NCI-H1436 treated with DMSO at 0.1 percent for 48 hours (cell line): ENCODE measurements at places on chromosomes 11 and 22.

GRCh38 chr11:126495281-126496220 lies 140.1 kb downstream of the ST3GAL4 start:
- no peak for DNase-seq

- no peak for DNase-seq
Measured at GRCh38 chr11:48017831-48018527, 37.6 kb downstream of the PTPRJ start.

- no peak for DNase-seq
Measured at GRCh38 chr11:68690671-68691401, 6.5 kb downstream of the GAL start.

DNA sequence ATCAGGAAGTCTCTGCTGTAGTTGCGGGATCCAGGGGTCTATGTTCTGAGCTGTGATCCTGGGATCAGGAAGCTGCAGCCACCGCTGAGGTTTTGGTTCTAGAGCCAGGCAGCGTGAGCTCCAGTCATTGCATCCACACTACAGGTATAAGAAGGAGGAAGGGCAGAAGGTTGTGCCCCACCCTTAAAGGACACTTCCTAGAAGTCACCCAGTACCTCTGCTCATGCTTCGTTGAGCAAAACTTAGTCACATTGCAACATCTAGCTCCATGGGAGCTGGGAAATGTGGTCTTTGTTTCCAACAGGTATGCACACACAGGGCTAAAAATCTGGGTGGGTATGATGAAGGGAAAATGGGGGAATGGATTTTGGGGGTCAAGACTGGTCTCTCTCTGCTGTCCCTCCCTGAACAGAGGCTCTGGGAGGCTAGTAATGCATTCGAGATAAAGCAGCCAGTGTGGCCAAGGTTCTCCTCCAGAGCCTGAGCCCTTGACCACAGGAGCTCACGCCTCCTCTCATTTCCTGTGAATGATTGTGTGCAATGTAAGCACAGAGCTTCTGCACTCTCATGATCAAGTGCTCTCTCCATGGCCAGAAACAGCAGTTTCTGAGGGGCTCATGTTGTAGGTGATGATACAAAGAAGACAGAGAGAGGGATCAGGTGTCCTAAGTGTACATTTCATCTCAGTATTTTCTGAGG lies 86.8 kb upstream of the OR4B1 start:
- no peak for DNase-seq

DNA sequence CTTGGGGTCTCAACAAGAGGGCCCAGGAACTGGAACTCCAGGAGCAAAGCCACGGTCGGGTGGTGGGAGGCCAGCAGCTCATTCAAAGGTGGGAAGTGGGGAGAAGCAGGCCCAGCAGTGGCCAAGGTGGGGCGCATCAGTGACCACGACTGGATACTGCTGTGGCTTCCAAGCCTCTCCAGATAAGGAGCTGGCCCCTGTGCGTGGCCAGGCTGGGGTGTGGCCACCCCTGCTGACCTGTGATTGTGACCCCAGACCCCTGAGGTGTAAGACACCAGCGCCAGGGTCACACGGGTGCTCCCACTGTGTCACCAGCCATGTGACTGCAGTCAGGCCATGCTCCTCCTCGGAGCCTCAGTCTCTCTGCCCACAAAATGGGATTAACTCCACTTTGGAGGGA lies 20.3 kb downstream of the A4GALT start:
- no peak for DNase-seq

DNA sequence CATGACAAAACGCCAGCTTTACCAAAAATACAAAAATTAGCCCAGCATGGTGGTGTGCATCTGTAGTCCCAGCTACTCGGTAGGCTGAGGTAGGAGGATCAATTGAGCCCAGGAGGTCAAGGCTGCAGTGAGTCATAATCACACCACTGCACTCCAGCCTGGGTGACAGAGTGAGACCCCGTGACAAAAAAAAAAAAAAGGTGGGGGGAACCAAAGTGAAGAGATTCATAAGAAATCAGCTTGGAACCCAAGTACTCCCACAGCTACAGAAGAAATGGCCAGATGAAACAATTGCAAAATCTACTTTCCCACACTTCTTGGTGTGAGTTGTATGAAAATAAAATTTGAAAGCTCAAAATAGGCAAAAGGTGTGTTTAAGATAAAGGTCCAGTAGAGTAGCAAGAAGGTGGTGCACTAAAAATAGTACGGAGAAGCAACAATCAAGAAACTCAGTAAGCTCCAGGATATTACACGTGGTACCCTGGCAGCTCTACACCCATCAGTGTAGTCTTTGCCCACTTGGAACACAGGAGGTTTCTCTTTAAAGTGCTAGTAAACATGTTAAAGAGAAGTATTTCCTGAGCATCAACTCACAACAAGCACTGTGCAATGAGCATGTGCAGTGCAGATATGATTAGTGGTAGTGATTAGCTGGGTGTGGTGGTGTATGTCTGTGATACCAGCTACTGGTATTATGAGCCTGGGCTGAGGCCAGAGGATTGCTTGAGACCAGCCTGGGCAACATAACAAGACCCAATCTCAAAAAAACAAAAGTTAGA lies 5.3 kb downstream of the HARBI1 start:
- DNase-seq = no peak

GRCh38 chr11:93652679-93653078 lies 8.8 kb upstream of the CEP295 start:
- no peak for DNase-seq

DNA sequence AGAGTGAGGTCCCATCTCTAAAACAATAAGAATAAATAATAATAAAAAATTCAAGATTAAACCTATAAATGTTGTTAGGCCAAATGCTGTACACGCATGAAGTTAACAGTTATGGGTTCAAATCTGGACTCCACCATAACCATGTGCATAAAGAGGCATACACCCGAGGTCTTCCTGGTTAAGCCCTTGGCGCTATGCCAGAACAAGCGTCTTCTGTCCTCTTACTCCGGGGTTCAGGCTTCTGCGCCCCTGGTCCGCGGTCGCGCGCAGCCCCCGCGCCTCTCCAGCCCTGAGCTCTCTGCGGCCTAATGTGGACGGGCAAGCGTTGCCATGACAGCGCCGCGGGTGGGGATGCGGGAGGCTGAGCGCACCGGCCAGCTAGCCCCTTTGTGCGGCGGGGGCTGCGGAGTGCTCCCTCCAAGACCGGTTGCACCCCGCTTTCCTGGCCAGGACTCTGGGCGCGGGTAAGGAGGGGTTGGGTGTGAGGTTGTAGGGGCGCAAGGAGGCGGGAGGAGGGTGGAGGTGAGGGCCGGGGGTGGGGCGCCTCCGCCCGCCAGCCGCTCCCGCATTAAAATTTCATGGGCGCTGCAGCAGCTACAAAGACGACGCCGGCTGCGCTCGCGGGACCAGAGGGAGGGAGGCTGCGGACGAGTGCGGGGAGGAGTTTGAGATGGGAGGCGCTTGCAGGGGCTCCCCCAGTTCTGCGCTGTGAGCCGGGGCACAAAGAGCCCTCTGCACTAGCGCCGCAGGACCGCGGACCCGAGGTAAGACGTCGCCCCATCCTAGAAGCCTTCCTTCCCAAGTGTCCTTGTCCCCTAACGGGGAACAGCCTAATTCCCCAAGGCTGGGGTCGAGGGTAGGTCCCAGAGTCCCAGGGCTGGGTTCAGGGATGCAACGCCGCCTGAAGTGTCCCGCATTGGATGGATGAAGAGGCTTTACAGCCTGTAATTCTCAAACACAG lies at the start of gene MIAT:
TSS of gene MIAT (plus strand) at position 698 of the 961 bp plus-strand sequence.
- no peak for DNase-seq

DNA sequence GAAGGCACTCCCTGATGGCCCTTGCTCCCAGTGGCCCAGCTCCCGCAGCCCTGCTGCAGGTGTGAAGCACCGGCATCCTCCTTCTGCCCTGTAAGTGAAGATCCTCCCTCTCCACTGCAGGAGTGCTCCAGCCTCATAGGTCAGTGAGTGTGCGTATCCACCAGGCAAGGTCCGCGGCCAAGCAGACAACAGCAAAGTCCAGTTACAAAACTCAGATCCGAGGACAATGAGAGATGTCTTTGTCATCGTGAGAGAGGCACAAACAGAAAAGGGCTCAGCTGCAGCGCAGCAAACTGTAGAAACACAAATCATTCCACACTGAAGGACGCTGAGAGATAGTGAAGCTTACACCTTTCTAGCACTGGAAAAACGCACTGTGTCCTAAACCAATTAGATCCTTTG lies 46.1 kb downstream of the MYH9 start:
- DNase-seq = no peak

DNA sequence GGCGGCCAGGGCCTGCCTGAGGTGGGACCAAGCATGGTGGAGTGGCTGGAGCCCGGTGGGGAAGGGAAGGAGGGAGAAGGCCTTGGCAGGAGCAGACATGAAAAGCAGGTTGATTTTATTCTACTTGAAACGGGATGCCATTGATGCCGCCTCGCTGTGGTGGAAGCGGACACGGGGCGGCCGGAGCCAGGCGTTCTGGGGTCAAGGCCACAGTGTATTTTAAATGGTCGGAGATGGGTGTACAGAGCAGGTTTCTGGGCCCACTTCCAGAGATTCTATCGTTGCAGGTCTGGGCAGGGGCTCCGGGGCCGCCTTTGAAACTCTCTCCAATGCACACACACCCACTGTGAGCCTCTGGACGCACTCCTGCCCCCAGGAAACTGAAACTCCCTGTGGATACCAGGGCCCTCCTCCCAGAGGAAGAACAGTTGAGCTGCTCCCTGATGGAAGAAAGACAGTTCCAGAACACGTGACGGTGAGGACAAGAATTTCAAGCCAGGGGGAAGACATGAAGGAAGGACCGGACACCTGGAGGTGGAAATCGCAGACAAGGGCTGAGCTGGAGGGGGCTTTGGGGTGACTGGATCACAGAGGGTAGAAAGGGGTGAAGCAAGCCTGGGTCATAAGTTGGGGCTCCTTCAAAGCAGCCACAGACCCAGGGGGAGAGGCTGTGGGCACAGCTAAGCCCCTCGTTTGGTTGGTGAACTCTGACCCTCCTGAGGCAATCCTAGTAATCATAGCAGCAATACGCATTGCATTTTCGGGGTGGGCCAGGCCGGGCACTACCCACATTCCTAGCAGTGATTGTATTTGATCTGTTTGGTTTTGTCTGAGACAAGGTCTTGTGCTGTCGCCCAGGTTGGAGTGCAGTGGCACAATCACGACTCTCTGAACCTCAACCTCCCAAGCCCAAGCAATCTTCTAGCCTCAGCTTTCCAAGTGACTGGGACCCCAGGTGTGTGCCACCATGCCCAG lies 12.3 kb upstream of the LINC01488 start:
- DNase-seq = no peak

DNA sequence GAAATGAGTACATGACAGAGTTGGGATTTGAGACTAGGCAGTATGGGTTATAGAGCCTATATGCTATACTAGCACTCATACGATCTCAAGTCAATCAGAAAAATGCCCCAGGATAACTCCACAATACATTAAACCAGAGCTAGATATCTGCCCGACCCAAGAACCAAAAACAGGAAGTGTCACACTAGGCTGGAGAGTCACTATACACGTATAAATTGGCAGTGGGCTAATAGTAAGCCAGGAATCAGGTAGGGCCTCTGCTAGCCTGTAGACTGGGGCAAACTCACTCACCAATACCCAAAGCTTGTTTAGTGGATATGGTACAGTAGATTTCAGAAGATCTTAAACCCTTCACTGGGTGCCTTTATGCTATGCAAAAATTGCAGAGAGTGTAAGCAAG lies 16.2 kb upstream of the EIF4G2 start:
- no peak for DNase-seq

DNA sequence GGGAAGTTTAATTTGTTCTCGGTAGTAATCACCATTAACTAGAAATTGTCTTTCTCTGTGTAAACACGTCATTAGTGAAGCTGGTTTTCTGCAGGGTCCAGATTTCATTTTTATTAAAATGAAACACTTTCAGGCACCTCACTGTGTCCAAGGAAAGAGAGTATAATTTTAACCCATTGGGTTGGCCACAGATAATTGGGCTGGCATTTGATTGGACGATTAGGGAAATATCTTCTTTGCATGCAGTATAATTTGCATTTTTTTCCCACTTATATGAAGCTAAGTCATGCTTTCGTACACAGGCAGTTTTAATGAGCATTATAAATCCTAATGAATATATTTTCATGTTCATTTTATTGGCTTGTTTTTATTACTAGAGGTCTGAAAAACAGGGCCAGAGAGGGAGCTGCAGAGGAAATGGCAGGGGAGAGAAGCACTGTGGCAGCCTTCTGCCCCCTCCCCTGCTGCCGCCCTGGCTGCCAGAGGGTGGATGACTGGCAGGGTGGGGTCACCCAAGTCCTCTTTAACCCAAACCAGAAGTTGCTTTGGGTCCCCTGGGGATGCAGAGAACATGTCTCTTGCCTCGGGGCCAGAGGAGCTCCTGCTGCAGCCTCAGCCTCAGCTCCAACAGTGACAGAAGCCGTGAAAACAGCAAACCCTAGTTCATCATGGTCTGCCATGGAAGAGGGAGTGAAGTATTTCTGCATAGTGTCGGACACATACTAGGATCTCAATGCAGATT lies 93.9 kb downstream of the PKNOX2 start:
- no peak for DNase-seq

- no peak for DNase-seq
Measured at GRCh38 chr11:93114304-93114703, 83.5 kb downstream of the SLC36A4 start.

DNA sequence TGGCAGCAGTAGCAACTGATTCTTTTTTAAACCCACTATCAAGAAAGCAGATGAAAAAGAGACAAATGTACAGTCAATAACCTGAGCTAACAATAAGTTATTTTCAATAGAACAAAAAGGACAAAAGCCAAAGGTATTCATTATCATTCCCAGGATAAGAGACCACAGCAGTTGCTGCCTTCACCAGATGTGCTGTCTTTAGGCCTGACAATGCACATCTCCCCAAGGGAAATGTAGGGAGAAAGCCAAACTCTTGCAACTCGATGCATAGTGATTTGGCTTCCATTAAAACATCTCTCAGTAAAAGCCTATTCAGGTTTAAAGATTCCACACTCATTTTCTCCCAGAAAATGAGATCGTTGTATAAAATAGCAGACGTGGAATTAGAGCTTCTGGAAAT lies 210.7 kb downstream of the METTL15 start:
- no peak for DNase-seq

DNA sequence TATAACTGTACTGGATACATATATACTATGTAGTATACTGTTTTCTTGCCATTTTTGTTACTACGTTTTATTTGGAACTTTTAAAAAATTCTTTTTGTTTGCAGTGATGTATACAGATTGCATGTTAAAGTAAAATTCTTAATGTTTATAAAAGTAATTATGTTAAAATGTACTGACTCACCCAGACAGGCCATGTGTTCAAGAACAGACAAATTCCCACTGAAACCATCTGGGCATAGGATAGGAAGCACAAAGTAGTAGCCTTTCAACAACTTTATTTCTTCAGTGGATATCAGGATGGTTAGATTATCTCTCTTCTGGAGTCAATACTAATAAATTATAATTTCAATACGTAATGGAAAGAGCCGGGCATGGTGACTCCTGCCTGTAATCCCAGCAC lies 19.8 kb downstream of the PRMT3 start:
- DNase-seq = no peak
